ENCODE measurements at places on chromosomes 3 and 15. TPM values are rescaled to one million over a fixed set of nuclear protein-coding genes. Genes with fewer than 3 reads are reported as not detected.

DNA sequence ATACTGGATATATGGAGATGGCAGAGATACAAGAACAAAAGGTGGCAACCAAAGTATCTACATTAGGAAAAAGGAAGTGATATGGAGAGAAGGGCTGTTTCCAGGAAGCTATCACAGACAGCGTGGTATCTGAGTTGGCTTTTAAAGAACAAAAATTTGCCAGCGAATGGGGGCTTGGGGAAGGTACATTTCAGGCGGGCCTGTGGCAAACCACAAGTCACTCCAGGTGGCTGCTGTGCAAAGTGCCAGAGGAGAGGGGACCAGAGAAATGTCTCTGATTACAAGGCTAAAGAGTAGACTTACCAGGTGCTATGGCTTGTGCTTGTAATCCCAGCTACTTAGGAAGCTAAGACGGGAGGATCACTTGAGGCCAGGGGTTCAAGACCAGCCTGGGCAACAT is 91.1 kb downstream of the MSL2 start:
- no peak overlapping the region for H3K27ac ChIP-seq
- H3K4me3 ChIP-seq, result no peak overlapping the region
- no peaks in the 10 kb centered on the region for H3K36me3 ChIP-seq
- peaks cover 3% of the 10 kb centered on the region for H3K27me3 ChIP-seq
- peaks cover 17% of the 10 kb centered on the region for H3K4me1 ChIP-seq

- no peak overlapping the region for H3K4me3 ChIP-seq
- DNase-seq, result no peak
- no peaks in the 10 kb centered on the region for H3K27me3 ChIP-seq
- no peaks in the 10 kb centered on the region for H3K4me1 ChIP-seq
Measured at GRCh38 chr3:124281453-124282316, 289.8 kb upstream of the ROPN1 start.

GRCh38 chr3:55191911-55192775 is 264.3 kb upstream of the LRTM1 start:
- no peaks in the 10 kb centered on the region for H3K27me3 ChIP-seq
- no peaks in the 10 kb centered on the region for H3K4me1 ChIP-seq
- DNase-seq, result no peak
- H3K4me3 ChIP-seq, result no peak overlapping the region
- no peaks in the 10 kb centered on the region for H3K36me3 ChIP-seq

DNA sequence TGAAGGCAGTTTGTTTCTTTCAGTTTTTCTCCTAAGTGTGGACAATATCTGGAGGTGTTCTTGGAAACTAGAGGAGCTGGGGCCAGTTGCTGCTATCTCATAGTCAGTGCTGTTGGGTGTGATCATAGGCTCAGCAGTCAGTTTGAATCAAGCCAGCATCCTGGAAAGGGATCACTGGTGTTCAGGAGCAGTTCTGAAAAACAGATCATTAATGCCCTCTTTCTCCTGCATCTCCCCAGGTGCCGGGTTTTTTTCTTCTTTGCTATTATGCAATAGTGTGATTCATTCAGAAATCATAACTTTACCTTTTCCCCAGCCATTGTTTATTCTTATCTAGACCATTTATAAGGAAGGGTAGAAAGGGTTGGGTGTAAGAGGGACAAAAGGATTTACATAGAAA is 24.0 kb downstream of the LNP1 start:
- no peaks in the 10 kb centered on the region for H3K36me3 ChIP-seq
- no peaks in the 10 kb centered on the region for H3K4me1 ChIP-seq
- no peak overlapping the region for H3K4me3 ChIP-seq
- peaks cover 6% of the 10 kb centered on the region for H3K27me3 ChIP-seq
- DNase-seq, result no peak

DNA sequence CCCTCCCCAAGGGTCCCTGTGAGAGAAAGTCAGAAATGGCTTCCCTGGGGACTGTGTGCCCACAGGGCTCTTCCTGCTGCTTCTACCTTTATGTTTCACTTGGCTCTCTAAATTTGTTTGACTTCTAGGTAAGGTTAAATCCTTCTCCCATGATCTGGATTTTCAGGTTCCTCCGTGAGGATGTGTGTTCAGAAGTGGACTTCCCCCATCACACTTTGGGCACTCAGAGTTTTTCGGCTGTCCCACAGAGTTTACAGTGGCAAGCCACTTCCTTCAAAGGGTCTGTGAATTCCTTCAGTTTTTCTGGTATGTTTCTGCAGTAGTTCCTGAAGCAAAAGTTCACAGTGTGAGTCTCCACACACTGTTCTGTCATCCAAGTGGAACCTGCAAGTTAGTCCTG is 30.9 kb upstream of the RARB start:
- no peaks in the 10 kb centered on the region for H3K27me3 ChIP-seq
- H3K27ac ChIP-seq, result no peak overlapping the region
- no peaks in the 10 kb centered on the region for H3K4me1 ChIP-seq
- no peak overlapping the region for H3K4me3 ChIP-seq
- DNase-seq, result no peak
- no peaks in the 10 kb centered on the region for H3K36me3 ChIP-seq

GRCh38 chr3:170044271-170044670 is 6.5 kb downstream of the GPR160 start:
- H3K36me3 ChIP-seq, result peaks cover 6% of the 10 kb centered on the region
- H3K4me3 ChIP-seq, result no peak overlapping the region
- no peaks in the 10 kb centered on the region for H3K27me3 ChIP-seq
- no peak for DNase-seq

DNA sequence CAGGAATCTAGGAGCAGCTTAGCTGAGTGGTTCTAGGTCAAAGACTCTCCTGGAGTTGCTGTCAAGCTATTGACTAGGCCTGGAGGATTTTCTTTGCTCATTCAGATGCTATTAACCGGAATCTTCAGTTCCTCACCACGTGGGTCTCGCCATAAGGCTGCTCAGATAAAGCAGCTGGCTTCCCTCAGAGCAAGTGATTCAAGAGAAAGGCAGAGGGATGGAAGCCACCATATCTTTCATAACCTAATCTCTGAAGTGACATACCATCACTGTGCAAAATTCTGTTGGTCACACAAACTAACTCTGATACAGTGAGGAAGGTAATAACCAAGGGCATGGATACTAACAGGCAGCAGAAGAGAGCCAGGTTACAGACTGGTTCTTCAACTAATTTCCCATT is 72.7 kb upstream of the FLNB start:
- peaks cover 12% of the 10 kb centered on the region for H3K36me3 ChIP-seq
- H3K4me3 ChIP-seq, result no peak overlapping the region
- H3K4me1 ChIP-seq, result no peaks in the 10 kb centered on the region
- no peaks in the 10 kb centered on the region for H3K27me3 ChIP-seq

DNA sequence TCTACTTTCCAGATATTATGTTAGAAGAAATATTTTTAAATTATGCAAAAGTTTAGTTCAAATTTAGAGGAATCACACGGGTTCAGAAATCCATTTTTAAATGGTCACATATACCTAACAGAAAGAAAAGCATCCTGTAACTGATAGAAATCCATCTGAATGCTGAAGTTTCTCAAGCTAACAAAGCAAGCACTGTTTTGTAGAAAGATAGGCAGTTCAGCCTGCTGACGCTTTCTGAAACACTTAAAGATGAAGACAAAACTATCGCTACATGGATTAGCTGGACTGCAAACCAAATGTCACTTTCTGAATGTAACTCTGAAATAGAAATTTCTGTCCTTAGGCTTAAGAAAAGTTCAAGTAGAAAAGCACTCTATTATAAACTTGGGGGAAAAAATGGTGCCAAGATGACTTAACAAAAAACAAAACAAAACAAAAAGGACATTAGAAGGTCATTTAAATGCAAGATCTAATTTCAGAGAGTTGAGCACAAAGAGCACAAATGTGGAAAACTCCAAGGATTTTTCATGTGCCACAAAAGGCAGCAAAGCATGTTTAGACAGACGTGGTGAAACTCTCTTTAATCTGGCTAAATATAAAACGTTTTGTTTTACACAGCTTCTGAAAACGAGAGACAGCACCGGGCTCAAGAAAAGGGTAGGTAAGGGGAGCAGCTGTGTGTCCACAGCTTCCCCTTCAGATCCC is 1.2 kb downstream of the PLOD2 start:
- H3K27me3 ChIP-seq, result peaks cover 54% of the 10 kb centered on the region
- H3K4me1 ChIP-seq, result peaks cover 13% of the 10 kb centered on the region

DNA sequence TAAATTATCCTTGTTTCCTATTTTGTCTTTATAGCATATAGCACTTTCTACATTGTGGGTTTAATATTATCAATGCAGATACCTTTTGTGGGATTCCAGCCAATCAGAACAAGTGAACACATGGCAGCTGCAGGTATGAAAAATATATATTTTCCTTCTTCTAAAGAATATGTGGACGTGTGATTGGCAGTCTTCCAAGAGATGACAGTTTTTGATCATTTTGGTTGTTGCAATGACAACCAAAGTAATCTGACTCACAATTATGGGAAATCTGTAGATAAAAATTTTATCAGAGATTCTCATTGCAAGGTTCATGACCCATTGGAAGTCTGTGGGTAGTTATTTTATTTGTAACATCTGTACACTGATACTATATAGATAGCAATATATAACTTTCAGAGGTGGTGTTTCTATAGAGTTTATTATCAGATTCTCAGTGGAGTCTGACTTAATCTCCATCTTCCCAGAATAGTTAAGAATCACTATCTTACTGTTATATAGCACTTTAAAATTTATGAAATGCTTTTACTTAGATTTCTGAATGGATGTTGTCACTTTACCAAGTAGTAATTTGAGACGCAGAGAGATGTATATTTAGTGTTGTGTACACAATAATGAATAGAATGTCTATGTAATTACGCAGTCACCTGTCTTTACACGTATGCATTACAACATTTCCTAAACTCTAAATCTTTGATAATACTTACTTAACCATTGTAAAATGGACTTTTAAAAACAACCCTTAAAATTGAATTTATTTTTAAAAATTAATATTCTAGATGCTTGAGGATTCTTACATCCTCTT is 82.5 kb downstream of the STT3B start:
- H3K27me3 ChIP-seq, result no peaks in the 10 kb centered on the region
- H3K36me3 ChIP-seq, result peaks cover 30% of the 10 kb centered on the region
- no peak overlapping the region for H3K27ac ChIP-seq
- H3K4me1 ChIP-seq, result peaks cover 4% of the 10 kb centered on the region

DNA sequence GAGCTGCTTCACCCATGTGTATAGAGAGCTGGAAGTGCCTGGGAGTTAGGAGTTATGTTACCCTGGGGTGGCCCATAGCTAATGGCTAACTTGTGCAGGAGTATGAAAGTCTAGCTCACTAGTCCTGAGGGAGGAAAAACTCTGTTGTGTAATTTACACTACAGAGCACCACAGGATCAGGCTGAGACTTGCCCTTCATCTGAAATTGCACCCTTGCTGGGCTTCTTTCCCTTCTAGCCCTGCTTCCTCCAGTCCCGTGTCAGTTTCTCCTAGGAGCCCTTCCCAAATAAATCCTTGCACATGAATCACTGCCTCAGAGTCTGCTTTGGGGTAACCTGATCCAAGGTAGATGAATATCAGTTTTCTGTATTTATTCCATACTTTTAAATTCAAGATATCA is 40.0 kb downstream of the CTXND1 start:
- no peaks in the 10 kb centered on the region for H3K36me3 ChIP-seq
- no peaks in the 10 kb centered on the region for H3K4me1 ChIP-seq
- DNase-seq, result no peak
- no peak overlapping the region for H3K4me3 ChIP-seq
- H3K27me3 ChIP-seq, result peaks cover 53% of the 10 kb centered on the region

DNA sequence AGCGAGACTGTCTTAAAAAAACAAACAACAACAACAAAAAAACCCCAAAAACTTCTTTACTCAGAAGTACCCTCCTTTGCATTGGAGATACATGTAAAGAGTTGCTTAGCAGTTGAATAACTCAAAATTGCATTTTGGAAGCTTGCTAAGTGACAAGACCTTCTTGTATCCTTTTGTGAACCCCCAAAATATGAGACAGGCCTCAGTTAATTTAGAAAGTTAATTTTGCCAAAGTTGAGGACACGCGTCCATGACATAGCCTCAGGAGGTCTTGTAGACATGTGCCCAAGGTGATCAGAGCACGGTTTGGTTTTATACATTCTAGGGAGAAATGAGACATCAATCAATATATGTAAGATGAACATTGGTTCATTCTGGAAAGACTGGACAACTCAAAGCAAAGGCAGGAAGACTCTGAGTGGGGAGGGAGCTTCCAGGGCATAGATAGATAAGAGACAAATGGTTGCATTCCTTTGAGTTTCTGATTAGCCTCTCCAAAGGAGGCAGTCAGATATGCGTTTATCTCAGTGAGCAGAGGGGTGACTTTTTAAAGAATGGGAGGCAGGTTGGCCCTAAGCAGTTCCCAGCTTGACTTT is 1.7 kb upstream of the ARF4 start:
- H3K36me3 ChIP-seq, result peaks cover 18% of the 10 kb centered on the region
- peaks cover 23% of the 10 kb centered on the region for H3K4me1 ChIP-seq
- H3K27me3 ChIP-seq, result no peaks in the 10 kb centered on the region
- peak overlapping the region; percentile 98 for H3K27ac ChIP-seq
- DNase-seq, result no peak

GRCh38 chr3:25834346-25834745 is 44.5 kb downstream of the OXSM start:
- H3K4me3 ChIP-seq, result no peak overlapping the region
- H3K36me3 ChIP-seq, result peaks cover 5% of the 10 kb centered on the region
- H3K27me3 ChIP-seq, result peaks cover 2% of the 10 kb centered on the region
- DNase-seq, result no peak
- H3K4me1 ChIP-seq, result peaks cover 6% of the 10 kb centered on the region

- peak overlapping the region; percentile 96 for H3K4me3 ChIP-seq
- peak overlapping the region; percentile 95 for H3K27ac ChIP-seq
- no peak for DNase-seq
- peaks cover 63% of the 10 kb centered on the region for H3K36me3 ChIP-seq
Measured at GRCh38 chr15:81298611-81299010, 25.3 kb downstream of the STARD5 start.

- no peaks in the 10 kb centered on the region for H3K4me1 ChIP-seq
- H3K36me3 ChIP-seq, result no peaks in the 10 kb centered on the region
- no peak overlapping the region for H3K4me3 ChIP-seq
- DNase-seq, result no peak
- H3K27me3 ChIP-seq, result peaks cover 19% of the 10 kb centered on the region
Measured at GRCh38 chr3:186352369-186352768, 9.7 kb downstream of the DGKG start.

DNA sequence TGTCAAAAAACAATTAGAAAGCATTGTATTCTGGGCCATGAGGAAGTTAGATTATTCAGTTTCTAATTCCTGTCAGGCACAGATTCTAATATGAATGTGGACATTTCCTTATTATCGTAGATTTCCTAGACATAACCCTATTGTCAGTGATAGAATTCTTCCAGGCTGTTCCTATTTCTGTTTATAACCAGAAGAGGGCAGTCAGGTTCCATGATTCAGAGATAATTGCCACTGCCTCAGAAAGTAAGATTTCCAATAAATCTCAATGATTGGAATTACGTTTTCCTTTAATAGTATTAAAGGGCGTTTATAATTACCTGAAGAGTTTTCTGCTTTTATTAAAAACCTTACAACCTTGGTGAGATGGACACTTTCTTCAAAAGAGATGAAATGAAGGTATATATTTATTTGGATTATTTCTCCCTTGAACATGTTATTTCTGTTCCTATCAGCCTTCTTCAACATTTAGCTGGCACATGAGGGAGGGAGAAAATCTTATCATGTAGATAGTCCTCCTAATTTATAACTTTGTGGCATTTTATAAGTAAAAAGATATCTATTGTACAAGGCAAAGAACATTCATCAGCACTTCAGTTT is 439.2 kb downstream of the MCTP2 start:
- peaks cover 2% of the 10 kb centered on the region for H3K4me1 ChIP-seq
- no peak for DNase-seq

Gene SLC12A1
- not detected for total RNA-seq

Gene EIF4E3
- total RNA-seq, result 56.5 TPM

Gene WDR93
- not detected for total RNA-seq

Gene MYL3
- total RNA-seq, result not detected
